ENCODE measurements at places on chromosomes 2 and 18.

GRCh38 chr2:2328848-2329247 is 2.2 kb downstream of the MYT1L start:
- DNase-seq, result no peak

- no peak for DNase-seq
These were observed 156.7 kb downstream of the QPCT start for GRCh38 chr2:37501113-37501512.

DNA sequence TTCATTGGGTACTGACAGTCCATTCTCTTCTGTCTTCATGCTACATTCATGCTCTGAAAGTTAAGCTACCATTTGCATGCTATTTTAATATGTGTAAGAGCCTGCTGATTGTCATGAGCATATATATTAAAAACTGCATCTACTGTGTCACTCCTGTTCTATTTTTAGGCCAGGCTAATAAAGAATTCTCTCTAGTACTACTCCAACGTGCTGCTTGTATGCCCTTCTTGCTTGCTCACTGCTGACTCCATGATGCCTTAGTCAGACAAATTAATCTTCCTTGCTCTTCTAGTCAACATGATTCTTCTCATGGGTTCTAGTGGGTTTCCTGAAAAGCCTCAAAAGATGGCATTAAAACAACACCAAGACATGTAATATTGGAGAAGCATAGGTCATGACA is 1600.1 kb downstream of the DPP10 start:
- DNase-seq, result no peak

GRCh38 chr2:105674859-105675541 is 69.7 kb upstream of the NCK2 start:
- DNase-seq, result no peak

- no peak for DNase-seq
These were observed 269.0 kb downstream of the TFCP2L1 start for GRCh38 chr2:121015971-121016485.

DNA sequence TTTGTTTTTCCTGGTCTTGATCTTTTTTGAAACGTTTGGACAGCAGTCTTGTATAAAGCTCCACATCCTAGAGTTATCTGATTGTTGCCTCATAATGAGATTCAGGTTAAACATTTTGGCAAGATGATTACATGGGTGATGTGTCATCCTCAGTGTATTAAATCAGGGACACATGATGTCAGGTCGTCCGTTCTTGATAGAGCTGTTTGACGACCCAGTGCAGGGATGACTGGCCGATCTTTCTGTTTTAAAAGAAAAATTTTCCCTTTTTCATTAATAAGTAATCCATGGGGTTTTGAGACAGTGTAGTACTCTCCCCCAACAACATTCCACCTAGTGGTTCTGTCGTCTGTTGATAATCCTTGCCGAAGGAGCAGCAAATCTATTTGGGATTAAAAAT is 44.5 kb upstream of the SERPINB2 start:
- DNase-seq, result no peak

- DNase-seq, result no peak
These were observed 104.2 kb downstream of the TMEM18 start for GRCh38 chr2:573025-573424.

DNA sequence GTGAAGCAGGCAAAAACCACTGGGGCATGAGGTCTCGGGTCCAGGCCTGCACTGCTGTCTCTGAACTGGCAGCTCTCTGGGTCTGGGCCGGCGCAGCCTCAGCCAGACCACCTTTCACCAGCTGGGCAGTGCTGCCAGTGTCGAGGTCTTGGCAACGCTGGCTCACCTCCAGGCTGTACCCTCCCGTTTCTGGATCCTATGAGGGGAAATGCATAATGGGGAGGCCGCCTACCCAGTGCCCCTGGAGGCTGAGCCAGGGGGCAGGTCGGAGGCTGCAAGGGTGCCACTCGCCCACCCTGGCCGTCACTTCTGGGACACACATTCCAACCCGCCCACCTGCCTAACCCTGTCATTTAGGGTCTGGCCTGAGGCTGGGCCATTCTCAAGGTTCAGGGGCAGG is 24.6 kb downstream of the KIF1A start:
- DNase-seq, result peak; percentile 9

DNA sequence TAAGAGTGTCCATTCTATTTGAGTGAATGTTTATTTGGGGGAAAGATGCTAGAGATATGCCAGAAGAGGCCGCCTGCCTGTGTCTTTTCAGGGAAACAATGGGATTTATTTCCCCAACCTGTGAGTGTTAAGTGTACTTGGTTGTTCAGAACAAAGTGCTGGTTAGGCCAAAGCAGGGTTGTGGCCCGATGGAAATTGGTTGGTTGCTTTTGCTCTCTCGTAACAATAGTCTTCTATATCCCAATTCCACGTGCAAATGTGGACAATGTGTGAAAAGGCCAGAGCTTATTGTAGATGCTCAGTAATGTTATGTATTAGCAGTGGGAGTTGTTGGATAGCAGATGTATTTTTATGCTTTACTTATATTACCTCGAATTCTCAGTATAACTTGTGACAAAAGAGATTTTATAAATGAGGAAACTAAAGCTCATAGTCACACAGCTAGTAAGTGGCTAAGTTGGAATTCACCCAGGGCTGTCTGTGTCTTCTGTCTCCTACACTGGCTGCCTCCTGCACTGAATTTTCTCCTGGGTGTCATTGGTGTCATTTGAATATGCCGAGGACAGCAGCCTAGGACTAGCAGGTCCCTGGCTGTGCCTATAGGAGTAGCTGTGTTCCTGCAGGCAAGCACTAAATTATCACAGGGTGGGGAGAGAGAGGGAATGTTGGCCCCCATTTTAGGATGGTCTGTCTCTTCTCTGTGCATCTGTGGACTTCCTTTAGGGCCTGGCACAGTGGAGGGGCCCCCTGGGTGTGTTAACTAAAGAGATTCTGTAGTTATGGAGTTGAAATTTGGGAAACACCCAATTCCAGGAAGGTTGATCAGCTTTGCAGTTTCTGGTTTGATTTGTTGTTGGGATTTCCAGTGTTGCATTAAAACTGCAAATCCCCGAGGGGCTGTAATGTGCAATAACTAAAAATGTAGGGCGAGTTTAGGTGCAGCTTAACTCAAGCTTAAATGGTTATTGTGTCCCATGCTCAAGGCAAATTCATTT is 21.6 kb downstream of the GPD2 start:
- DNase-seq, result no peak

- DNase-seq, result no peak
These were observed 484.8 kb upstream of the ID2 start for GRCh38 chr2:8197101-8197500.

DNA sequence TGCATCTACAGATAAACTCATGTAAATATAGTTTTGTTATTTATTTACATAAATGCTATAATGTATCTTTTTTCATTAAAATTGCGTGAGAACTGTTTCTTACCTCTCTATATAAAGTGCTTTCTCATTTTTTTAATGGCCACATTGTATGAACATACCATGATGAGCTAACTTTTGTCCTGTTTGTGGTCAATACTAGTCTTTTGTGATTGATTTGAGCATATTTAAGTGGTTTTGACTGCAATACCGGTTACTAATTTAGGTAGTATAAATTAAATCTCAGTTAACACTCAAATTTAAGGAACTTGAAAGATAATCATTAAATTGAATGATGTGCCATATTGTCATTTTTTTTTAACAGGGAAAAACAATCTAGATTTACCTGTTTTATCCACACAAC is 108.2 kb downstream of the HAUS1 start:
- no peak for DNase-seq

- DNase-seq, result no peak
These were observed 39.9 kb upstream of the COBLL1 start for GRCh38 chr2:164881524-164881923.

DNA sequence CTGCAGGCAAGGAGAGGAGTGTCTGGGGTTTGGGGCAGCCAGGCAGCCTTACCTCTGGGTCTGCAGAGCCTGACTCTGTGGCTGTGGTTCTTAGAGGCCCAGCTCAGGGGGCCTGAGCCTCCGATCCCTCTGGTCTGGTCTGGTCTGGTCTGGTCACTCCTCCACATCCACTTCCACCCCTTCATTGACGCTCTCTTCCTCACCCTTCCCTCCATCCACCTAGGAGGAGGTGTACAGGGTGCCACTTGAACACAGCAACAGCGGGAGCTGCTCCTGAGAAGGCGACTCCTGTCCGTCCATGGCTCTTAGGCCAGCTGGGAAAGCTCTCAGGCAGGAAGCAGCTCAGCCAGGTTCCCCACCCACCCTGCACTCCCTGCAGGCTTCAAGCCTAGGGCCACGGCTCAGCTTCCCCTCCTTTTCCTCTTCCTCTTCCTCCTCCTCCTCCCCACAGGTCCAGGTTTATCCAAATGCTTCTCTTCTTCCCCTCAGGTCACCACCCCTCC is 16.9 kb downstream of the GPR55 start:
- no peak for DNase-seq

- no peak for DNase-seq
These were observed 19.7 kb downstream of the NGEF start for GRCh38 chr2:232993231-232993821.

- DNase-seq, result no peak
These were observed 12.1 kb downstream of the HS1BP3 start for GRCh38 chr2:20638646-20639430.

GRCh38 chr18:42229211-42230210 is 274.5 kb downstream of the PIK3C3 start:
- no peak for DNase-seq

- DNase-seq, result no peak
These were observed 36.0 kb upstream of the EVA1A start for GRCh38 chr2:75596784-75597183.
